T-helper 2 cell treated with Interferon-gamma antibody and Interleukin-4, amounts not matched to agents 5 μg/mL and 100 μg/mL, for 36 hours (primary cell): ENCODE measurements at places on chromosomes 4 and X.

- no peak for DNase-seq
Measured at GRCh38 chrX:149365061-149365460, 140.0 kb downstream of the IDS start.

DNA sequence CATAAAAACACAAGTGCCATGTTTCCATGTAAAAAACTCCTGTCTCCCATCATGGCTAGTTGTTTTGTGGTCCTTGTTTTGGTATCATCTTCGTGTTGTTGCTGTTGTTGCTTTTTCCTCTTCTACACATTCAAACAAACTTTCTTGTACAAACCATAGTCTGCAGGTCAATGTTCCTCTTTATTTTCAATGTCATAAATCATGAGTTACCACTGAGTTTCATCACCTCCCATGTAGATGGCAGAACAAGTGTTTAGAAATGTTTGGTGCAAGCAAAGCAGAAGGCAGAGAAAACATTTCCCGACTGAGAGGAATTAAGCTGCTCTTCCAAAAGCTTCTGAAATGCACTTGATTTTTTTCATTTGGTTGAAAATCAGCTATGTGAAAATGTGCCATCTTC lies 166.0 kb downstream of the ANTXR2 start:
- DNase-seq, result no peak

DNA sequence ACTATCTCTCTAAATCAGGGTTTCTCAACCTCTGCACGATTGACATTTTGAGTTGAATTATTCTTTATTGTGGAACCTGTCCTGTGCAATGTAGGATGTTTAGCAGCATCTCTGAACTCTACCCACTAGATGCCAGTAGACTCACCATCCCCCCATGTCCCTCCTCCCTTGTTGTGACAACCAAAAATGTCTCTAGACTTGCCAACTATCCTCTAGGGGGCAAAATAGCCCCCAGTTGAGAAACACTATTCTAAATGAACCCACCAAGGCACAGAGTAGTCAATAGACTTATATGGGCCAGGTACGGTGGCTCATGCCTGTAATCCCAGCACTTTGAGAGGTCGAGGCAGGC lies 49.1 kb upstream of the GAB1 start:
- no peak for DNase-seq

GRCh38 chr4:3168029-3168428 lies 80.9 kb upstream of the MSANTD1 start:
- DNase-seq, result no peak

DNA sequence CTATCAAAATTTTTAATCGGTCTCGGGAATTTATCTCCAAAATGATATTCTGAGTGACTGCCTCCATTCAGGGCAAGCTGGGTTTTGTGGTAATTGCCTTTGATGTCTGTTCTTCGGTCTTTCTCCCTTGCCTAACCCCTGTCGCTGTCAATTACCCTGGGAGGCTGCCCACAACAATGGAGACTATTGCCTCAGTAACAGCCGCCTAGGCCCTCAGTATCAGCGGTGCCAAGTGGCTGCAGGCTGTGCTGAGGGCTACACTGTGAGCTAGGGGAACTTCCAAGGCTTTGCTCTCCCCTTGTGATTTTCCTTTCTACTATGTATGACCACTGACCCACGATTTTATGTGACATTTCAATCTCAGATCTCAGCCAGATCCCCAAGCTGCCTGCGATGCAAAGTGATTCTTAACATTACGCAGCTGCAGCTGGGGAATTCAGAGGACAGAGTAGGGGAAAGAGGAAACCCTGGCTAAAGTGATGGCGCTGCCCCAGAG lies 36.3 kb upstream of the REST start:
- no peak for DNase-seq

- DNase-seq, result no peak
Measured at GRCh38 chr4:52704661-52705060, 45.6 kb upstream of the USP46 start.

- no peak for DNase-seq
Measured at GRCh38 chr4:15544248-15544729, 74.6 kb downstream of the CC2D2A start.

- DNase-seq, result no peak
Measured at GRCh38 chrX:16839852-16840460, 30.2 kb downstream of the RBBP7 start.

DNA sequence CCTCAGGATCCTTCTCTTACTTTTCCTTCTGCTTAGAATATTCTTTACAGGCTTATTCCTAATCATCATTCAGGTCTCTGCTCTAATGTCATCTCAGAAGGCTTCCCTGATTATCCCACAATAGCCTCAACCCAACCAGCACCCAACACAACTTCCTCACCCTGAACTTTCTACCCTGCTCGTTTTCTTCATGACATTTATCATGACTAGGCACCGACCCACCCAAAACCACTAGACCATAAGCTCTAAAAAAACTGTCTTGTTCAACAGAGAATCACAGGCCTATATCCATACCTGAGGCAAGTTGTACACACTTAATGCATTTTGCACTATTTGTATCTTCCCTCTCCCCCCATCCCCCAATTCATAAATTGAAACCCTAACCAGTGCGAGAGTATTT lies 95.3 kb downstream of the SH3RF1 start:
- DNase-seq, result no peak

DNA sequence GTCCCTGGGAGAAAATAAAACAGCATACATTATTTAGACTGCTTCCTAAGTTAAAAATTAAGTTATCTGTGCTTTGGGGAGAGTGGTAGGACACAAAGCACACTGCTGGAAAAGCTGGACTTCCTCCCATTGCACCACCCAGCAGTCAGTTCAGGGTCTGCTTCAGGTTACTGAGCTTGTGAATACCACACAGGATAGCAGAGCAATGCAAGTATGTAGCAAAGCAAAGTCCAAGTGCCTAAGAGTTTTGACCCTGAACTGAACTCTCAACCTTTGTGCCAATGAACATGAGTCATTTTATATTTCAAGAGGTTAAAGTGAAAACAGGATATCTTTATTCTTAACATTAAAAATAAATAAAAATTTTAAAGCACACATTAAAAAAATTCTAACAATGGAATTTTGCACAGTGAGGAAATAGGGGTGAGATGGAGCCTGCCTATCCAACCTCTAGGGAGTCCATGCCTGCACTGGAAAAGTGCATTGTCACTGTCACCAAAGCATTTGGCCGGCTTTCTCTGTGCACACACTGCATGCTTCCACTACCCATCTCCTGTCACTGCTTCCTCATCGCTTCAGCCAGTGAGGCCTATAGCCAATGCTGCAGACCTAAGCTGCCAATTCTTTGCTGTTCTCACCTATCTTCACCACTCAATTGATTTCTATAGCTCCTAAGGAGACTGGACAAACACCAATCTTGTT lies 50.9 kb downstream of the ABCG2 start:
- DNase-seq, result no peak

GRCh38 chr4:139171876-139172691 lies 4.9 kb downstream of the ELF2 start:
- DNase-seq, result no peak

GRCh38 chr4:167428156-167428555 lies 193.9 kb upstream of the SPOCK3 start:
- no peak for DNase-seq

- peak; percentile 67 for DNase-seq
Measured at GRCh38 chr4:6916587-6917460, 7.2 kb downstream of the TBC1D14 start.

DNA sequence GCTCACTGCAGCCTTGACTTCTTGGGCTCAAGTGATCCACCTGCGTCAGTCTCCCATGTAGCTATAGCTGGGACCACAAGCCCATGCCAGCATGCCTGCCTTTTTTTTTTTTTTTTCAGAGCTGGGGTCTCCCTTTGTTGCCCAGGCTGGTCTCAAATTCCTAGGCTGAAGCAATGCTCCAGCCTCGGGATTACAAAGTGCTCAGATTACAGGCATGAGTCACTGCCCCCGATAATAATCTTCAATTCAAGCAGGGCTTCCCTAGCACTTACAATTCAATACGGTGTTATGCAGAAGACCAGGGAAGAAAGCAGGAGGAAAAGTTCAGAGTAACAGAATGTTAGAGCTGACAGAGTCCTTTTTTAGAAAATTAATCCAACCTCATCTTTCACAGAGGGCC lies 26.1 kb downstream of the OTOP1 start:
- DNase-seq, result no peak

- DNase-seq, result no peak
Measured at GRCh38 chr4:56671860-56672259, 9.2 kb downstream of the HOPX start.

DNA sequence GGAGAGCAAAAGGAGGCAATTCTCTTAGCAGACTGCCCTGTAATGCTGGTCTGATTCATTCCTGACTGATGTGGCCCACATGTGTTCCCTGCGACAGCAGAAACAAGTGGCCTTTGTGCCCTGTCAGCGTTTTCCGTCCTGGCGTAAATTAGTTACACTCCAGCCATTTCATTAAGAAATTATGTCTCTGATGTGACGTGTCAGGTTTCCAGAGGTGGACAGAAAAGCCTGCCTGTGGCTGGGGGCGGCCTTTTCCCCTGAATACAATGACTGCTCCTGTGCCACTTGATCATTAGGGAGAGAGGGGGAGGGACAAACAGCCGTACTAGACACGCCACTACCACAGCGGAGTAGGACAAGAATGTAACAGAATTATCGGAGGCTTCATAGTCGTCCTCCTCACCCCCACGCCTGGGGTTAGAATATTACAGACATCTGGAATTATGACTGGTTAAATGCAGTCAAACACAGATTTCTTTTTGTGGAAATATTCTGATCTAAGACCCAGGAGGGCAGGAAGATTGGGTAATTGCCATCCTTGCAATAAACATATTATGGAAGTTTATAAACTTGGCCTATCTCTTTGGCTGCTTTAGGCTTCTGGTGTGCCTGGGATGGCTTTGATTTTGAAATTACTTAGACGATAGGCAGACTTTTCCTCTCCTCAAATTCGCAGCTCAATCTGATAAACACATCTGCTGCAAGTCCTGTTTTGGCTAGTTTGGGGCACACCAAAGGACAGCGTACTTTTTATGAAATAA lies 146.2 kb upstream of the BCOR start:
- no peak for DNase-seq

GRCh38 chr4:161650812-161651211 lies 513.0 kb downstream of the FSTL5 start:
- DNase-seq, result no peak

- no peak for DNase-seq
Measured at GRCh38 chrX:44072631-44073030, 99.4 kb upstream of the NDP start.

- DNase-seq, result no peak
Measured at GRCh38 chr4:105894660-105895582, at the start of gene NPNT. TSS of gene NPNT (plus strand) at chr4:105895471. CDS start at chr4:105895653, 182 bp downstream.

GRCh38 chrX:356385-357034 lies 30.2 kb downstream of the PPP2R3B start:
- no peak for DNase-seq

DNA sequence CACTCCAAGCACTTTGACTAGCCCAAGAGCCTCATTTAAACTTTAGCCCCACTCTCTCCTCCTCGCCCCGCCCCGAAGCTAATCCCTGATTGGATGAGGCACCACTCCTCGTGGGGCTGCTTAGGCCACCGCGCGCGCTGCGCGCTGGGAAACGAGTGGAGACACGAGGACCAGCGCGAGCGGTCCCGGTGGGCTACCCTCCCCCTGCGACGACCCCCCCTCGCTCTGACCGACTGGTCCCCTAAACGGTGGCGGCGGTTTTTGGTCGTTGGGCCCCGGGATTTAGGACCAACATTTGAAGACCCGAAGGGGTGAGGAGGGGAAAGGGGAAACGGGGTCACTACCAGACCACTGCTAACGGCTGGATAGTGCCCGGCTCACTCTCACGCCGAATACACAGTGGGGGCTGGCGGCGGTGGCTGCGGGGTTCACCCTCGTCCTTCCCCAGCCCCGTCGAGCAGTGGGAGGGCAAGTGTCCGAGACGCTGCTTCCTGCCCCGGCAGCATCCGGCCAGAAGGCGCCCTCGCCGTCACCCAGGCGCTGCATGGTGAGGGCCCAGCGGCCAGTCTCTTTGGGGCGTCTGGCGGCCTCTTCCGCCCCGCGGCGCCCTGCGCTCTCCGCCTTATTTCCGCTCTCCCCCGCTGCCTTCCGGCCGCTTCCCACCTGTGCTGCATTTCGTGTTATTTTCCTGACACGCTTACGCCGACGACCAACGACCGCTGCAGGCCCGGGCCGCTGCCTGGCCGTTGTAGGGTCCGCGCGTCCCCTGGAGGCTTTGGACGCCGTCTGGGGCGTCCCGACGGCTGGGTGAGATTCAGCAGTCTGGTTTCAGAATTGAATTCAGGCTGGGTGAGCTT lies at the start of gene RBM46:
Gene RBM46 (plus strand): TSS at position 147 of the 857 bp plus-strand sequence. CDS start 15,481 bp downstream, outside the sequence.
- DNase-seq, result no peak

DNA sequence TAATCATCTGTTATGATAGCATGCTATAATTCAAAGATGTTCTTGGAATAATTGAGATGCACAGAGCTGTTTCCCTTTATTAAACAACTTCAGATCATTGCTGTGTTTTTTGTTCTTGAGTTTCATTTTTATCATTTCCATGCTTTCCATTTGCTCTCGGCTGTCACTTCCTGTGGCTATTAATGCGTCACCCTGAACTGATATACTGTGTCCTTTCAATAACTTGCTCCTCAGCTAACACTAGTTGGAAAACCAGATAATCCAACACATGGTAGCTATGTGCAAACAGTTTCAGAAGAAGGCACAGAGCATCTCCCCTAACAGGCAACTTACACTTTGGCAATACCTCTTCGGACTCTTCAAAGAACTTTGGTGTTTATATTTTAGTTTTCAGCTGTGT lies 376.0 kb downstream of the GBA3 start:
- DNase-seq, result no peak

GRCh38 chr4:133868856-133869255 lies 332.7 kb downstream of the PABPC4L start:
- no peak for DNase-seq

- DNase-seq, result no peak
Measured at GRCh38 chr4:93809773-93810172, 18.8 kb upstream of the ATOH1 start.

DNA sequence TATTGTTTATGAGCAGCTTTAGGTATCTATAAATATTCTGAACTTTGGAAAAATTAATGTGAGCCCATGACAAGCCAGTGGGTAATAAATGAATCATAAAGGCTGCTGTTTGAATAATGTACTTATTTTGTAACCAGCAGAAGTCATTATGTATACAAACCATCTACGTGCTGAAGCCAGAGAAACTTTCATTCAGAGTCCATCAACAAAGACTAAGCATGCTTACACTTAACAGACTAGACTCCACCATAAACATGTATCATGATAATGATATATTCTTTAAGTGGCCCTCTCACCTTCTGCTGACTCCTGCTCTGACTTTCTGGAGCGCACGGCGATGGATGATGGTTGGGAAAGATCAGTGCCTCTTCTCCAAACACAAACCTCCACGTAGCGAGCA lies 72.0 kb downstream of the SMARCA5 start:
- DNase-seq, result no peak
